ENCODE measurements at places on chromosomes 12 and 14.

DNA sequence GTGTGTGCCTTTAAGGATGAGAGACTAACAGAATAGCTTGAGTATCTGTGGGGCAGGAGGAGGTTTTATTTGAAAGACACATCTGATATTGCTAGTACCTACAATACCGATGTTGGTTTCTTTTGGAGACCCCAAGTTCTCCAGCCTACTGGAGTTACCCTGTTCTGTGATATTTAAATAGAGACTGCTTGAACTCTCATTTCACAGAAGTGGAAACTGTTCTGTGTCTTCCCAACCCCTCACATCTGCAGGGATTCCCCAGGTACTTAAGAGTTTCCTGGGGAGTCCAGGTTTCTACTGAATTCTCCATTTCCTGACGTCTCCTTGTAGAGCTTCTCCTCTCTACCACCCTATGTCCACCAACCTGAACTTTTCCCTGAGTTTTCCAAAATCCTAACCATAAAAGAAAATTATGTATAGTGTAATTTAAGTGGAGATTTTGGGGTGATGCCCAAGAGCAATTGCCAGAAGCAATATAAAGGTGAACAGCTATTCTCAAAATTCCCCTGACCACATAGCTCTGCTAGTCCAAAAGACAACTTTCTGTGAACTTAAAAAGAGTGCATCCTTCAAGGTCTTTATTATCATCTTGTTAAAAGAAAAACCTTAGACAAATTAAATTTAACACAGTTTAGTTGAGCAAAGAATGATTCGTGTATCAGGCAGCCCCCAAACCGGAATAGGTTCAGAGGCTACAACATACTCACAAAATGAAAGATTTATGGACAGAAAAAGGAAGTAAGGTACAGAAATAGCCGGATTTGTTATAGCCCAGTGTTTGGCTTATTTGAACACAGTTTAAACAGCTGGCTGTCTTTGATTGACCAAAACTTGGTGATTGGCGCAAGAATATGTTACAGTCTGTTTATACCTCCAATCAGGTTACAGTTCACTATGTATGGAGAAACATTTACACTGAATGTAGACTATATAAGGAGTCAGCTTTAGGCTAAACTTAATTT, 373.4 kb downstream of the NUAK1 start:
- DNase-seq: no peak

GRCh38 chr12:92002673-92003382, 142.8 kb downstream of the BTG1 start:
- DNase-seq: no peak

DNA sequence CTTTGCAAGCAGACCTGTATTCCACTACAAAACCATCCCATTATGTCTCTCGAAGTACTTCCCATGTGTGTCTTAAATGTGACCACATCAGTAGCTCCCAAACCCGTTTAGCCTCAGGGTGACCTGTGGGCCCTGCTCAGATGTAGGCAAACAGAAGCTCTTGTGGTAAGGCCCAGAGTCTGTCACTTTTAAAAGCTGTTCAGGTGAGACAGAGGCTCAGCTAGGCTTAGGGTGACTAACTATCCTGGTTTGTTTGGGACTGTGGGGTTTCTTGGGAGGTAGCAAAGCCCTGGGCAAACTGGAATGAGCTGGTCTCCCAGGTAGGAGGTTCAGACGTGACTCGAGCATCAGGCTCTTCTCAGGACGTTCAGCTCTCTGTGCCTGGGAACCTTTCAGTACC, 64.5 kb upstream of the VASH1 start:
- no peak for DNase-seq

GRCh38 chr12:101957252-101957959, 80.0 kb downstream of the DRAM1 start:
- DNase-seq: no peak

GRCh38 chr12:72472350-72472749, 200.2 kb downstream of the TRHDE start:
- no peak for DNase-seq

DNA sequence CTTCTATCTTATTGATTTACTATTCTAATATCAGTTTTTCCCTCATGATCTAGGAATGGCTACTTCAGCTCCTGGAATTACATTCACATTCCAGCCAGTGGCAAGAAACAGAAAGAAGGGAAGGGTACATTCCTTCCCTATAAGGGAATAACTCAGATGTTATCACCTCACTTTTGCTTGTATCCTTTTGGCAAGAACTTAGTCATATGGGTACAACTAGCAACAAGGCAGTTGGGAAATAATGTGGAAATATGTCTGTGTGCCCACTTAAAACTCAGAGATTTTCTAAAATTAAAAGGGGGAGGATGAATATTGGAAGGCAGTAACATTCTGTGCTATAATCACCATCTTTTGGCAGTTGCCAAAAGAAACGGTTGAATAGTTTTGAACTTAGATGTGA, 85.6 kb downstream of the MSRB3 start:
- no peak for DNase-seq

DNA sequence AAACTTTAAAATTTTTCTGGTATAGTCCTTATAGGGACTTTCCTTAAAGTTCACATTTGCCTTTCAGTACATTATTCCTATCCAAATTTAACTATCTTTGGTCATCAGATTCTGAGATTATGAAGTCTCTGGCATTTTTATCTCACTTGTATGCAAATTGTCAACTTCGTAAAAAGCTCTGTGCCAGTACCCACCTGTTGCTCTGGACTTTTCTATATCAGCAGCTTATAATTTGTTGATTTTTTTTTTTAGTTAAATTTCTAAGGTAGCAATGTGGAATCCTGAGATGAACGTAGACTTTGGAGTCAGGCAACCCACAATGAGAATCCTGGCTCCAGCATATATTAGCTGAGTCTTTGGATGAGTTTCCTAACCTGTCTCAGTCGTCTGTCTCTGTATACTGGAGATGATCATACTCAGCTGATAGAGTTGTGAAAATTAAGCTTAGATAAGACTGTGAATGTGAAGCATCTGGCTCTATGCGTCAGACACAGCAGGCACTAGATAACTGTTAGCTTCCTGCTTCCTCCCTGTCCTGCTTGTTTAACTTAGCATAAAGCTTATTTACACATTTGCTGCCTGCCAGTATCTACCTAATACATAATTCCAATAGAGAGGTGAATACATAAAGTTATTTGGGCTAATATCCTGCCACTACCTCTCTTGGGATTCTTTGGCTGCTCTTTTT, 59.8 kb downstream of the MARK3 start:
- DNase-seq: no peak

DNA sequence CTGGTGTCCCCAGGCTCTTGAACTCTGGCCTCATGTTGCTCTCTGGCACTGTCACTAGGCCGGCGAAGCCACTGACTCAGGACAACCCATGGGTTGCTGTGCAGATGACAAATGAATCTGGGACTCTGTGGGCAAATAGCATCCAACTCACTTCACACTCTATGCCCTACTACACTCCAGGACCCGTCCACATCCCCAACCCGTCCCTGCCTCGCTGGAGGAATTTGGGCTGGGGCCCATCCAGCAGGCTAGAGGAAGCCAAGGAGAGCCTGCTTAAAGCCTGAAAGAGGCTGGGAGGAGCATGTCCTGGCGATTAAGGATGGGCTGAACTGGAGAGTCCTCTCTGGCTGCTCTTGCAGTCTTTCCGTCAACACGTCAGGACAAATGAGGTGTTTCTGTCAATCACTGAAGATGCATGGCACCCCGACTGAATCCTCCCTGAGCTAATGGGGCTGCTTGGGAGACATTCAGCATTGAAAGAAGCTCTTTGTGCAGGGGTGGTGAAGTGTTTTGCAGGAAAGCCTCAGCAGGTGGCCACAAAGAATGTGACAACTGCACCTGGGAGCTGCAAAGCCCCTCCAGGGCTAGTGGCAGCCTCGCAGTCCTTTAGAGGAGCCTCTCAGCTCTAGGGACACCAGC, 71.7 kb downstream of the ANO2 start:
- no peak for DNase-seq

DNA sequence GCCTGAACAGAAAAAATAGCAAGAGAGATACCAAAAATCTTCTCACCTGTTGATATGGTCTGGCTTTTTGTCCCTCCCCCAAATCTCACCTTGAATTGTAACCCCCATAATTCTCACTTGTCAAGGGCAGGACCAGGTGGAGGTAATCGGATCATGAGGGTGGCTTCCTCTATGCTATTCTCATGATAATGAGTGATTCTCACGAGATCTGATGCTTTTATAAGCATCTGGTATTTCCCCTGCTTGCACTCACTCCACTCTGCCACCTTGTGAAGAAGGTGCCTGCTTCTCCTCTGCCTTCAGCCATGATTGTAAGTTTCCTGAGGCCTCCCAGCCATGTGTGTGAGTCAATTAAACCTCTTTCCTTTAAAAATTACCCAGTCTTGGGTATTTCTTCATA, 291.2 kb downstream of the CPNE8 start:
- DNase-seq: no peak

- DNase-seq: no peak
Observed at GRCh38 chr14:104802394-104803184, 1.7 kb downstream of the ZBTB42 start.

DNA sequence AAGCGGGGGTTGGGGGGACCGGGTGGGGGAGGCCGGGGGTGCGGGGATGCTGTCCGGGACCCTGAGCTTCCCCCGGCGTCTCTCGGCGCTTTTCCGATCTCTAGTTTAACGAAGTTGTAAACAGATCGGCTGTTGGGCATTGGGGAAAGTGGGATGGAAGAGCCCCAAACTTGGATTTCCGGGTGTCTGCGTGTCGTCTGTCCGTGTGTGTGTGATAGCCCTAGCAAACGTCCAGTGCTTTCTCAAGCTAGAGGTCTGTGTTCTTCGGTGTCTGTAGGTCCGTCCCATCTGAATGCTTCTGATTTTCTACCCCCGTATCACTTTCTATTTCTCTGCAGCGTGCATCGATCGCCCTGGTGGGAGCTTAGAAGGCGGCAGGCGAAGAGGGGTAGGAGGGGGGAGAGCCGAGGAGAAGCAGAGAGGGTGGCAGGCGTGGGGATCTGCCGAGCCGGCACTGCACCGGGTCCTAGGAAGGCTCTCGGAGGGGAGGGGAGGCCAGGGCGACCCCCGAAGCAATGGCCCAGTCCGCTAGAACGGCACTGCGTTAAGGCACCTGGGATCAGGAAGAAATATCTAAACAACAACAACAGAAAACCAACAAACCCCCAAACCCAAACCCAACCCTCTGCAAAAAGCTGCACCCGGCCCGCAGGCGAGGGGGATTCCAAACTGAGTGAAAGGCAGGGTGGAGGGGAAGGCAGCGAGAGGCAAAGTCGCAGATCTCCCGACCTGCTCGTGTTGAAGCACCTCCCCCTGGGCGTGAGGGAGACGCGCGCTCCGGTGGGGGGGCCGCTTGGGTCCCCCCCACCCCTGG, 1.0 kb downstream of the KCNA1 start:
- DNase-seq: no peak

- no peak for DNase-seq
Observed at GRCh38 chr14:81095539-81095938, 125.2 kb downstream of the GTF2A1 start.

GRCh38 chr12:52926596-52927234, 21.8 kb upstream of the KRT8 start:
- no peak for DNase-seq

DNA sequence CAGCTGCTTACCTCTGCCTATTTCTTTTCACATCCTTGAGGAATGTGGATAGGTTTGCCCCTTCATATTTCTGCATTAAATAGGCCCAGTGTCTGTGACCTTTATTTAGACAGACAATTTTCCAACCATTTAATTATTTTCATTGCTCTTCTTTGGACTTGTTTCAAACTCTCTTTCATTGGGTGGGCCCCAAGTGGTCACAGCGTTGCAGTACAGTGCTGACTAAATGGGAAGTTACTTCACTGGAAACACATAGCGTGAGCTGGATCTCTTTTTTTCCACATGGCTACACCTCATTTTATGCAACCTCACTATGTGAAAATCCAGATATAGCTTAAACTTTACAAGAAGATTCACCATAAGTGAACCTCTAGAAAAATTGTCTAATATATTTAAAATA, 438.9 kb downstream of the ADAMTS20 start:
- DNase-seq: no peak

DNA sequence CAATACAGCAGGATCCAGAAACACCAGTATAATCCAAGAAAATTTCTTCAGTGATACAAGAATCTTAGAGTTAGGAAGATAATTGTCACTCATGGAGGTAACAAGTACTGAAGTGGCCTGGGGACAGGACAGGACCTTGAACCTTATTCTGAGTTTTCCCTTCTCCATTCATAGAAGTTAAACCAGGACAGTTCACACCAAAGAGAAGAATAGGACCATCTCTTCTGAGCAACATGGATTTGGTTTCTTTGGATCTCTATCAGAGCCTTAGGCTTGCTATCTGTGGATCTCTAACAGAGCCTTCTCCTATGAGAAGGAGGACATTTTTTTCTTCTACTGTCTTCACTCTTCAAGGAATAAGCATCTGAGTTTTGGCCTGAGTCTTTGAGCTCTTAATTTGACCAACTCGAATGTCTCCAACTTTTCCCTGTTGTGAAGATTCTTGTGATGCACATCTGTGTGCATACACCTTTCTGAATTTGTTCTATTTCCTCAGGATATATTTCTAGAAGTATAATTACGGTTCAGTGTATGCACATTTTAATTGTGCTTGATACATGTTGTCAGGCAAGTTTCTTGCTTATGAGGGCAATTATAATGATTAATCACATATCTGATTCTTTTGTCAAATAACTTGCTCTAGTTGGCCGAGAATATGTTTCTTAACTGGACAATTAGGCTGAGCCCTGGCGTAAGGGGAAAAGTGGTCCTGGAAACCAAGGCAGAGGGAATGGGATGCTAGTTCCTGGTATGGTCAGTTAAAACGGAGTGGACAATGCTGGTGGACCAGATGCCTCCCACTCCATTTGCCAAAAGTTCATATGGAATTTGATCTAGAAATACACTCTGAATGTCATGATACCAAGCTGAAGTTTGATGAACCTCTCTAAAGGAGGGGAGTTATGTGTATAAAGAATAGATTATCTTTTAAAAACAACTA, 6.6 kb downstream of the KRT6A start:
- DNase-seq: no peak

DNA sequence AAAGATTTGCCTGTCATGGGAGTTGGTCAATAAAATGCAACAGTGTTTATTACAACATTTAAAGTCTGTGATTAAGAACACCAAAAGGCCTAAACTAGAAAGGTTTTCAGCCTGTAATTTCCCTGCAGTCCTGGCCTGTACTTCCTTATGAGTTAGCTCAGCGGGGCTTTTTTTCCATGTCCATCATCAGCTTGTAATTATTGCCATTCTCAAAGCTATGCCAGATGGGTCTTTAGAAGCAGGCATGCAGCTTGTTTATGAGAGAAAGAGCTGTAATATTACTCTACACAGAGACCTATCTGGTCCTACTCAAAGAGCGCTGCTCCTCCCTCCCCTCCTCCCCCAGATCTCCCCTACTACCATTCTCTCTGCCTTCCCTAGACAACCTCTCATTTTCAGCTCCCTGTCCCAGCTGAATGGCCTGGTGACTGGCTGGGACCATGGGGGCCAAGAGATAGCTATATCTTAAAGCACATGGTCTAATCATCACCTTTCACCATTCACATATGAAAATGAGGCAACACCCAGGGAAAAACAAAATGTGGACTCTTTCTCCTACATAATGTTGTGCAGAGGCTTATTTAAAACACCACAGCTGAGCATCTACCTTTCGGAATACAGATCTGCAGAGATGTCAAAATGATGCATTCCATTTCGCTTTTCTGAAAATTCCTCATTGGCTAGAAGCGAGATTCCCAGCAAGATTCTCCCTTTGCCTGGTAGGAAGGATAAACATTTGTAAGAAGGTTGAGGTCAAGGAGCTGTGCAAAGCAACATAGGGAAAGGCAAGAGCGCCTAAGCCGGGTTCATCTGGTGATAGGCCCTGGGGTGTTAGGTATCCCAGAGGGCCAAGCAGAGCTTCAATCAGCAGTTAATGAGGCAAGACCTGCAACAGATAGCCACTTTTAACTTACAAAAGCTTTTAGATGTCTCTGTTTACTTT, 209.7 kb upstream of the CDKN3 start:
- DNase-seq: no peak

- no peak for DNase-seq
Observed at GRCh38 chr14:42113358-42114069, 506.8 kb downstream of the LRFN5 start.

Data from right renal cortex interstitium (tissue), 3 donors.